ENCODE measurements at places on chromosomes 2 and 18.

GRCh38 chr2:181746844-181747243 is 66.5 kb upstream of the NEUROD1 start:
- no peak for DNase-seq

DNA sequence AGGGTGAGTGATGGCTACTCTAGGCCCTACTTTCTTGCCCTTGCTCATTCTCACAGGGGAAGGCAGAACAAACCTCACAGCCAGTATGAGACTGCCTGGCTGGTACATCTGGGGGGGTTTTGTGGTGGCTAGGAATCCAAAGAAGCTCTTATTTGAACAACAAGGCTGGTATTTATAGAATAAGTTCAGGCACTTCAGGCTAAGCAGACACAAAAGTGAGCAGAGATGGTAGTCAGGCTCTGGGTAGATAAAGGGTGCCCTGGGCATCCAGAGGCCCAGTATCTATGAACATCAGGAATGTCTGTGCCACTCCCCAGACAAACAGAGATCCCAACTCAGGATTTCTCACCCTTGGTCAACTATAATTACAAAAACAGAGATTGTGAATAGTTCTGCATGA is 57.2 kb upstream of the RTN4 start:
- DNase-seq: no peak

- DNase-seq: no peak
These were observed 46.4 kb downstream of the KCTD18 start for GRCh38 chr2:200463452-200463851.

- no peak for DNase-seq
These were observed 78.0 kb downstream of the NDUFA10 start for GRCh38 chr2:239946864-239947728.

All from effector CD8-positive, alpha-beta T cell (primary cell).